ENCODE measurements at places on chromosomes 2 and 18. TPM values are rescaled to one million over a fixed set of nuclear protein-coding genes. Genes with fewer than 3 reads are reported as not detected.

- no peak for DNase-seq
Measured at GRCh38 chr2:147385600-147385999, 459.2 kb upstream of the ACVR2A start.

- DNase-seq = no peak
Measured at GRCh38 chr18:4587204-4587603, 132.1 kb upstream of the DLGAP1 start.

- no peak for DNase-seq
Measured at GRCh38 chr2:202479610-202480009, 103.5 kb downstream of the BMPR2 start.

The ALPI gene
- not detected for total RNA-seq

GRCh38 chr2:159553727-159554126, 62.6 kb downstream of the BAZ2B start:
- DNase-seq = no peak

DNA sequence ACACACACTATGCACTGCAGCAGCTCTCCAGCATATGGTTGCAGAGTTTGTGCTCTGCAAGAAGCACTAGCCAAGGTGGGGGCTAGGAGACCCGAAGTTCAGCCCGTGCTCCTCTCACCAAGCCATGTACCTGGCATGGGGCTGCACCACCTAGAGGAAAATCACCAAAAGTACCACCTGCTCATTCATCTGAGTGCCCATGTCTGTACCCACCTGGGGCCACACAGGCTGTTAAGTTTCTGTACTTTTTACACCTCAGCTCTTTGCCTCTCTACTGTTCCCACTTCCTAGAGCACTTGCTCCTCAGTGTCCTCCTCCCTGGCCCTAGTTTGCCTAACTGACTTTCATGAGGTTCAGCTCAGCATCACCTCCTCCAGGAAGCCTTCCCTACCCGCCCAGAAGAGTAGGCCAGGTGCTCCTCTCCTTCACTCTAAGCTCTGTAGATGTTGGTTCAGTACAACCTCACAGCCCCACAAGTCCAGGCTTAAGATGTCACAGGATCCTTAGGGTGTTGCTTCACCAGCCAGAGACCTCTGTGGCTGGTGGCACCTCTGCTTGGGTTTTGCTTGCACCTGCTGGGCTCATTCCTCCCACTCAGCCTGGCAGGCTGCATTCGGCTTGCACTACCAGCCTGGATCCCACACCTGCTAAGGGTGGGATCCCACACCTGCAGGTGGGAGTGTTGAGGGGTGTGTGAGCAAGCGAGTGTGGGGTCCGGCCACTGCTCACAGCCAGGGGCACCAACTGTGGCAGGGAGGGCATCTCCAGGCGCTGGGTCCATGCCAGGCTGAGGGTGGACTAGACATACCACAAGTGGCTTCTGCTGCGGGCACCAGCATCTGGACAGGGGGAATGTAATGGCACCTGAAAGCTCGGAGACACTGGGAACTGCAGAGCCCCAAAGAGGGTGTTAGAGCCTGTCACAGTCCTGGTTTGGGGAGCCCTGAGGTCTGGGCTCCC, 10.2 kb upstream of the TFCP2L1 start:
- no peak for DNase-seq

DNA sequence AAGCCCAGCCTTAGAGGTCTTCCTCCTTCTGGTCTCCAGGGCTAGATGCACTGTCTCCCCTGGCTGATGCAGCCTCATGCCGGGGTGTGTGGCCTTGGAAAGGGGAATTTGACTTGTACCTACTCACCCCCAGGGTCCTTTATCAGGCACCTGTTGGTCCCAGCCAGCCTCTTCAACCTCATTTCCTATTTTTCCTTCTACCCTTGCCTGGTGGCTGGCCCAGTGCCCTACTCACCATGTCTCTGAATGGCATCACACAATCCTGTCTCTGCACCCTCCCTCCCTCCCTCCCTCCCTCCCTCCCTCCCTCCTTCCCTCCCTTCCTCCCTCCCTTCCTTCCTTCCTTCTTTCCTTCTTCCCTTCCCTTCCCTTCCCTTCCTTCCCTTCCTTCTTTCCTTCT, 17.1 kb upstream of the ST3GAL5 start:
- no peak for DNase-seq

The KIAA2012 gene
- total RNA-seq = under 0.01 TPM

DNA sequence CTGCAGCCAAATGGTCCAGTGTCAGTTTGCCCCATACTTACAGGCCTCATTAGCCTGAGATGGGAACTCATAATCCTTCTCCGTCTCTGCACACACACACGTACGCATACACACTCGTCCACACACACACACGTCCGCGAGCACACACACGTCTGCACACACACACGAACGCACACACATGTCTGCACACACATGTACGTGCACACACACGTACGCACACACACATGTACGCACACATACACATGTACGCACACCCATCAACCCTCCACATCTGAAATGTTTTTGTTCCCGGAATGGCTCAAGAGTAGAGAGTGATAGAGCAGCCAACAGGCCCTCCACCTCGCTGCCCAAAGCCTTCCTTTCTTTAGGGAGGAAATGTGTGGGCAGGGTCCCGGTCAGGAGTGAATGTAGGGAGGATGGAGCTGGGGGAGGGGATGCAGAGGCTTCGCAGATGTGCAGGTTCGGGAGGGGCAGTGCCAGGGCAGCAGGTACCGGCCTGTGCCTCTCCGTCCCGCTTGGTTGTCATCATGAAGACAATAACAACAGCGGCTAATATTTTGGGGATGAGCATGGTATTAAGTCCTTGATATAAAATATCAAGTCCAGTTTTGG, 52.7 kb downstream of the PTGR3 start:
- DNase-seq = no peak

- peak; percentile 90 for DNase-seq
Measured at GRCh38 chr2:134260713-134261112, 6.8 kb downstream of the MGAT5 start.

The CD8A gene
- total RNA-seq = not detected

GRCh38 chr2:234635284-234635683, 138.4 kb upstream of the ARL4C start:
- peak; percentile 32 for DNase-seq

- DNase-seq = peak; percentile 24
Measured at GRCh38 chr2:216151313-216152025, 42.3 kb downstream of the XRCC5 start.

GRCh38 chr2:113069676-113070605, 2.2 kb downstream of the IL1F10 start:
- DNase-seq = no peak

GRCh38 chr18:58363767-58364540, 264.9 kb downstream of the ALPK2 start:
- peak; percentile 70 for DNase-seq

DNA sequence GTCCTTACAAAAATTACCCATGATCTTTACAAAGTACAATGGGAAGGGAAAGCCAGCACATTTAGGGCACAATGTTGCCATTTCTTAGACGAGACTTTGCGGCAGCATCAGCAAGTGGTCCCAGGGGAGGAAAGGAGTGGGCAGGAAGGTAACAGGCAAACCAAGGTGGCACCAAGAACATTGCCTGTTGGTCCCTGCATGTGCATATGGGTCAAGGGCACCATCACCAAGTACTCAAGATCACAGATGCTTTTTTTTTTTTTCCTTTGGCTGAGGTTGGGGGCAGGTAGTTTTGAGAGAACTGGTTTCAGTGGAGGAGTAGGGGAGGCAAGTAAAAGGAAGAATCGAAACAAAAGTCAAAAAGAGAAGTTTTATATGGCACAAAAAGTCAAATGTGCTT, 752 bp upstream of the CYTIP start:
- no peak for DNase-seq
